ENCODE measurements at places on chromosomes 6 and 20.

DNA sequence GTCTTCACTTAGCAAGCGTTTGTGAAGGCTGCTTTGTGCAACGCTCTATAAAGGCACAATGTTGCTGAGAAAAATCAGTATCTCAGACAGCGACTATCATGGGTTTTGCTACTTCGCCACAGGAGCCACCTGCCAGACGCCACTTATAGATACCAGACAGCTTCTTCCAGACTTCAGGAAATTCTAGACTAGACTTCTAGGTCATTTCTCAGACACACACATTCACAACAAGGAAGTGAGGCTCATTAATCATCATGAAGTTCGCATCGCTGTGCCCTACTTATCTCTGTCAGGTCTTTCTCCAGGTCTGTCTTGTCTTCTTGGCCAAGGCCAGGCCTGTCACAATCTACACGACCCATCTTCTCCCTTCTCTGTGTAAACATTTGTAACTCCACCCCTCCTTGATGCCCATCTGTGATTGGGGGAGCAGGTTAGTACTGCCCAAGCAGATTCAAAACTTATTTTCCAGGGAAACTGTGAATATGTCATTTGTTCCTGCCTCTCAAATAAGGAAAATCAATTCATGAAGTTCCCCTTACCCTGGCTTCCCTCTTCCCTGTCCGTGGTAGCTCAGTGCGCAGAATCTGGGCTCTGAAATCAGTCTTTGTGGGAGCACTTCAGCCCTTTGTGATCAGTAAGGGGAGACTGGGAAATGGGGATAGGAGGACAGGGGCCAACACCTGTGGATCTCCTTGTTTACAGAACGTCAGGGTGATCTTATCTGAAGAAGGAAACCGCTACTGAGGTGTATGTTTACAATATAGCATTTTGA lies 115.5 kb downstream of the TNFAIP3 start:
- no peak overlapping the region for H3K4me3 ChIP-seq
- no peak overlapping the region for H3K27ac ChIP-seq
- no peak for DNase-seq
- peaks cover 6% of the 10 kb centered on the region for H3K4me1 ChIP-seq
- H3K36me3 ChIP-seq = no peaks in the 10 kb centered on the region

- H3K27ac ChIP-seq = no peak overlapping the region
- no peak for DNase-seq
- H3K27me3 ChIP-seq = no peaks in the 10 kb centered on the region
- peaks cover 77% of the 10 kb centered on the region for H3K36me3 ChIP-seq
These were observed 19.9 kb downstream of the KCNS1 start for GRCh38 chr20:45080867-45081624.

GRCh38 chr6:16302721-16303552 lies 64.5 kb downstream of the GMPR start:
- H3K27ac ChIP-seq = no peak overlapping the region
- H3K4me3 ChIP-seq = no peak overlapping the region
- peaks cover 7% of the 10 kb centered on the region for H3K4me1 ChIP-seq
- peaks cover 28% of the 10 kb centered on the region for H3K36me3 ChIP-seq
- H3K27me3 ChIP-seq = no peaks in the 10 kb centered on the region

- H3K27ac ChIP-seq = no peak overlapping the region
- H3K4me3 ChIP-seq = no peak overlapping the region
- H3K27me3 ChIP-seq = peaks cover 80% of the 10 kb centered on the region
- peaks cover 2% of the 10 kb centered on the region for H3K4me1 ChIP-seq
- no peak for DNase-seq
- no peaks in the 10 kb centered on the region for H3K36me3 ChIP-seq
These were observed 112.6 kb upstream of the AFDN start for GRCh38 chr6:167714152-167714551.

DNA sequence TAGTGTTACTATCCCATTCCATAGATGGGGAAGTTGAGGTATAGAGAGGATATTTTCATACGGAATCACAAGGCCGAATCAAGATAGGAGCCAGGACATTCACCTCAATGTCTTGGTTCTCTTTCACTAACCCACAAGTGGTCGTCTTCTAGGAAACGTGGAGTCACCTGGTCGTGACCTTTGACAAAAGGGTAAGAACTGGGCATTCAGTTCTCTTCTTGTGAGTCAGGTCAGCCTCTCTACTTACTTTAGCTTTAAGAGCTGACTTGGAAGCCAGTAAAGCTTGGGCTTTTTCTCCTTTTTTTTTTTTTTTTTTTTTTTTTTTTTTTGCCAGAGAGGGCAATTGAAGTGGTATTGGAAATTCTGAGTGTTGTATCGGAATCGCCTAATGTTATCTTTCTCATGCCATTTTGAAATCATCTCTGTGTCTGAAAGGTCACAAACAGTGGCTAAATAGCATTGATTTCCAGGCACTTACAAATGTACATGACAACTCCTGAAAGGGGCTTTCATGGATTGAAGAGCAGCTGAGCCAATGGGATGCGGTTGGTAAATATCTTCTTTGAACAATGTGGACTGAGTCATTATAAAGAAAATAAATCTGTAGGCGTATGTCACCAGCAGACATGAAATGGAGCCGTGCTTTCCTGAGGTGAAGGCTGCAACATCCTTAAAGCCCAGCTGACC lies 356.9 kb downstream of the KIF16B start:
- DNase-seq = no peak
- no peaks in the 10 kb centered on the region for H3K27me3 ChIP-seq
- no peaks in the 10 kb centered on the region for H3K36me3 ChIP-seq
- no peak overlapping the region for H3K27ac ChIP-seq
- no peak overlapping the region for H3K4me3 ChIP-seq

GRCh38 chr20:6831461-6831860 lies 64.0 kb downstream of the BMP2 start:
- H3K27ac ChIP-seq = no peak overlapping the region
- DNase-seq = no peak
- no peaks in the 10 kb centered on the region for H3K4me1 ChIP-seq

GRCh38 chr6:10030942-10031537 lies 383.8 kb downstream of the TFAP2A start:
- no peak overlapping the region for H3K4me3 ChIP-seq
- no peak overlapping the region for H3K27ac ChIP-seq
- no peaks in the 10 kb centered on the region for H3K27me3 ChIP-seq
